ENCODE measurements at places on chromosomes 1 and 21. TPM values are rescaled to one million over a fixed set of nuclear protein-coding genes. Genes with fewer than 3 reads are reported as not detected.

DNA sequence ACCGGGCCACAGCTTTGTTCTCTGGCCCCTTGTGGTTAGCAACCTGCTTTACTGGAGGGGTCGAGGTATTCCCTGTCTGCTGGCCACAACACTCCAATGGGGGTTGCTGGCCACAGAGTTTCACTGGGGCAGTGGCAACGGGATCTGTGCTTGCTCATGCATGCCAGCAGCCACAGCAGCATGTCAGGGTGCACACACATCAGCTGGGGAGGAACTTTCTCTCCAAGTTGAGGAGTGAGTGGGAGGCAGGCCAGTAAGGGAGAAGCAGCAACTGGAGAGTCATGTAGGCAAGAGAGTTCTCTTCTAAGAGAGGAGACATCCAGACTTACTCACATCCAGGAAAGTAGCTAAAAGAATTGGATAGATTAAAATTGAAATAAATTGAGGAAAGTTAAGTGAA, 38.0 kb downstream of the SAMD13 start:
- no peak overlapping the region for H3K27ac ChIP-seq
- no peaks in the 10 kb centered on the region for H3K27me3 ChIP-seq
- DNase-seq, result no peak
- H3K4me3 ChIP-seq, result no peak overlapping the region

DNA sequence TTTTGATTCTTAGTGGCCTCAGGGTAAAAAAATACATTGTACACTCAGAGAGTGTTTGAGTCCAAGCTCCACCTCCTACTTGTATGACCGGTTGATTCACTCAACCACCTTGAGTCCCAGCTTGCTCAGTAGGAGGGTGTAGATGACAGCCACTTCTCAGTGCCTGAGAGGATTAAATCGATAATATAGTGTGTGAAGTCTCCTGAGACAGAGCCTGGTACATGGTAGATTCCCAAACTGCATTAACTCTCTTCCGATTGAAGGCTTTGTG, 38.4 kb downstream of the NCMAP start:
- H3K27me3 ChIP-seq, result no peaks in the 10 kb centered on the region
- no peak for DNase-seq
- H3K27ac ChIP-seq, result no peak overlapping the region
- no peak overlapping the region for H3K4me3 ChIP-seq
- no peaks in the 10 kb centered on the region for H3K36me3 ChIP-seq
- H3K4me1 ChIP-seq, result no peaks in the 10 kb centered on the region

Gene SDC3
- total RNA-seq, result 23.9 TPM

- H3K4me3 ChIP-seq, result no peak overlapping the region
- DNase-seq, result no peak
- no peaks in the 10 kb centered on the region for H3K27me3 ChIP-seq
Observed at GRCh38 chr1:222582099-222582774, 7.5 kb downstream of the TAF1A start.

Gene SMYD2
- total RNA-seq, result 31.2 TPM

- no peak overlapping the region for H3K4me3 ChIP-seq
- DNase-seq, result no peak
- H3K27me3 ChIP-seq, result no peaks in the 10 kb centered on the region
Observed at GRCh38 chr1:212979340-212980122, 29.2 kb downstream of the VASH2 start.

Gene SEC16B
- total RNA-seq, result 1.3 TPM

All from lung (tissue), 17 donors.